ENCODE measurements at places on chromosomes 6 and 20.

DNA sequence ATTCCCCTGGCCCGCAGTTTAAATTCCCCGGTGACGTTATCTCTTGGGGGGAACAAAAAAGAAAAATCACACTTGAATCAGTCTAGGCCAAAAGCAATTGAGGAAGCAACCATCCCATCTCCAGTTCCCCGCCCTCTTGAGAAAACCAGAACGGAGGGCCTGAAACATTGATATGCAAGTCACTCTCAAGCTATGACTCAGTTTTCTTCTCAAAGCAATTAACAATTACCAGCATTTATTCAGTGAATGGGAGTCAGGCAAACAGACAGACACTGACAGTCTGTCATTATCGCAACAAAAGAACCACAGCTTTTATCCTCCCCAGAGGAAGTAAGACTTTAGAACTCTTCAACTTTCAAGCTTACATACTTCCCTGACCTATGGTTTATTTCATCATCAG, 100.9 kb downstream of the OPRM1 start:
- DNase-seq = no peak

DNA sequence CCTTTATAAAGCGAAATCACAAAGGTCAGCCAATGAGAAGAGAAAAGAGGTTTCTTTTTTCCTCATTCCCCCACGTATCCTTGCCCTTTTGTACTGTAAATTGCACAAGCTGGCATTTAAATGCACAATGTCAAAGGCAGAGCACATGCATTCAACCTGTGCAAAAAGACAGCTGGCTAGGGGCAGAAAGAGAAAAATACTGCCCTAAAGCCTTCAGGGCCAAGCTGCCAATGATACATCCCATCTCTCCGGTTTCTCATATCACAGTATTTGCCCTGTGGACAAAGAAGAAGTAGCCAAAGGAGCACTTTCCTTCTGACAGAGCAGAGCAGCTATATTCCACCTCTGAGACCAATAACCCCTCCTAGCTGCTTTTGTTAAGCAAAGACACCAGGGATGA, 219.2 kb downstream of the TRDN start:
- DNase-seq = no peak

- DNase-seq = no peak
These were observed 53.5 kb upstream of the CCN2 start for GRCh38 chr6:132004668-132005067.

- DNase-seq = no peak
These were observed 52.0 kb upstream of the MTHFD1L start for GRCh38 chr6:150813319-150813992.

- no peak for DNase-seq
These were observed 8.2 kb downstream of the TRAF3IP2 start for GRCh38 chr6:111597291-111598086.

- no peak for DNase-seq
These were observed 797.9 kb upstream of the SLC35B3 start for GRCh38 chr6:9233226-9233625.

GRCh38 chr6:85408039-85408438, 41.8 kb upstream of the NT5E start:
- no peak for DNase-seq

- DNase-seq = no peak
These were observed 50.4 kb downstream of the HLA-DPB1 start for GRCh38 chr6:33126101-33126714.

- DNase-seq = no peak
These were observed 171.4 kb downstream of the ZFAND3 start for GRCh38 chr6:37990762-37991525.

DNA sequence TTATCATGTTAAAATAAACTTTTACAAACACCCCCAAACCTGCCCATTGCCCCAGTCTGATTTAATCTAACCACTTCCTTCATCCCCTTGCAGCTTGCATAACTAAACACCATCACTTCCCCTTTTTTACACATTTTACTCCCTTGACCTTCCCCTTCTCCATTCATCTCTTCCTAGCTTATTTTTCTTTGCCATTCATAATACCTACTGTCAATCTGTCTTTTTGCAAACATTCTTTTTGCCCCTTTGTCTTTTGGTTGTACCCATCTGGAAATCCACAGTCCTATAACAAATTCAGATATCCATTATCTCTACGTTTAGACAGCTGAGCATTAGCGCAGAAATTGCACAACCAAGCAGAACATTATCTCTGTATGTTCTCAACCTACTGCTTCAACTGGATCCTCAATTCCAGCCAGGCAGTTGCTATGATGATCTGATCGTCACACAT, 51.2 kb downstream of the C6orf52 start:
- DNase-seq = no peak

DNA sequence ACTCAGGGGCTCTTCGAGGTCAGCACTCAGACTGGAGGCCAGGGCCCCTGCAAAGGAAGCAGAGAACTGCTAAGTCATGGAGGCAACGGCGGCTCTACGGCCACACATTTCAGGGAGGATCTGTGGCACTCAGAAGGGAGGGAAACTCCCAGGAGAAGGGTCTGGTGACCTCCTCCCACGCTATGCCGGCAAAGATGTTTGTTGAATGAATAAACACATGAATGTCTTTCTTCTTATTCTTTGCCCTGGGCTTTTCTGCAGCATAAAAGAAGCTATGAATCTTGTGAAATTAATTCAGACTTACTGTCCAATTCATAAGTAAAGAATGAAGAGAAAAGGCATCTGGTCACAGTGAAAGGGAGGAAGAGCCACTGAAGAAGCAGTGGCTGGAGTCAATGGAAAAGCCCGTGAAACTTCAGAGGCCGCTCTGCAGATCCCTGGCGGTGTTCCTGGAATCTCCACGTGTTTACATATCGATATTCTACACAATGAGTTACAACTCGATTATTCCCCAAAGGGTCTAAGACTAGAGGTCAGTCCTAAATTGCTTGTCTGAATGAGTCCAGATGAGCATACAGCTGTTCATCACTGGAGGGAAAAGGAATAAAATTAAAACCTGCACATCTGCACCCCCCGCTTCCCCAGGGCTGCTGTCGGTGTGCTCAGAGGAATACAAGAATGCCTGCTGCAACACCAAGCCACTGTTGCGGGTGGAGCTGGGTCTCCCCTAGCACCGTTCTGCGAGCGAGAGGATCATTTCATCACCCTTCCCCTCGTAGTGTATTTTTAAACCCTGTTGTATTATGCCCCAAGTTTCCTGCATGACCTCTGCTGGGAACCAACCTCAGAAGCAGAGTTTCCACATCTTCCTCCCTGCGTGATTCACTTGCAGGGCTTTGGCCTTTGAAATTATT, 25.6 kb downstream of the INSM1 start:
- DNase-seq = no peak

- no peak for DNase-seq
These were observed 52.9 kb downstream of the ARID1B start for GRCh38 chr6:156830126-156830525.

DNA sequence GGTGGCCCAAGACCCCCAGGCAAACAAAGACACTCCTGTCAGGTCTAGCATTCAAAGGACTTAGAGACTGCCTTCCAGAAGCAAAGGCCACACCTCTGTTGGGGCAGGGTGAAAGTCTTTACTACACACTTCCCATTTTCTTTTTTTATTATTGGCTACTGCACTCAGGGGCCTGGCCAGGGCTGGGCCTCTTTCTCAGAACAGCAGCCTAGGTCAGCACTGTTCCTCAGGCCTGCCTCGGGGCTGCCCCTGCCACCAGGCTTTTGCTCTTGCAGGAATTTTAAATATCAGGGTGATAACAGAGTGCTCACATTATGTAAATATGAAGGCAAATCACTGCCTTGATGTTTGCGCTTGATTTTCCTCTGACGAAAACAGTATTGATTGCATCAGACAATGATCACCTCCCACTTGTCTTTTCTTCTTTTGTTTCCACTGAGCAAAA, 18.5 kb downstream of the GSTA4 start:
- no peak for DNase-seq

- no peak for DNase-seq
These were observed 95.0 kb downstream of the SNX5 start for GRCh38 chr20:17873410-17874270.

GRCh38 chr6:118319894-118320649, 228.0 kb upstream of the PLN start:
- DNase-seq = no peak

DNA sequence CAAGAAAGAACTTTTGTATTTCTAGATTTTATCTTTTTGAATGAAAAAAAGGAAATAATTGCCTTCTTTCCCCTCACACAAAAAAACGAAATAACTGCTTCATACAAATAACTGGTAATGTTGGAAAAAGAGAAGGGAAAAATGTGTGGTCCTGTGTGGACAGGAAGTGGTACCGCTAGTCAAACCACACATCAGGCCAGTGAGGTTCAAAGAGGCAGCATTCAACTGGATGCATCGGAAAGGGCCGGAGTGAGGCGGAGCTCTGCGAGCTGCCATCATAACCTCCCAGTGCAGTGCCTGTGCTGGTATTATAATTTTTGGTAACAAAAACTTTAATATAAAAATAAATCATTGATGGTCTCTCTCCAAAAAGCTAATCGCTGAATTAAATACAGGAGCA, 111.2 kb downstream of the IRF4 start:
- DNase-seq = no peak

DNA sequence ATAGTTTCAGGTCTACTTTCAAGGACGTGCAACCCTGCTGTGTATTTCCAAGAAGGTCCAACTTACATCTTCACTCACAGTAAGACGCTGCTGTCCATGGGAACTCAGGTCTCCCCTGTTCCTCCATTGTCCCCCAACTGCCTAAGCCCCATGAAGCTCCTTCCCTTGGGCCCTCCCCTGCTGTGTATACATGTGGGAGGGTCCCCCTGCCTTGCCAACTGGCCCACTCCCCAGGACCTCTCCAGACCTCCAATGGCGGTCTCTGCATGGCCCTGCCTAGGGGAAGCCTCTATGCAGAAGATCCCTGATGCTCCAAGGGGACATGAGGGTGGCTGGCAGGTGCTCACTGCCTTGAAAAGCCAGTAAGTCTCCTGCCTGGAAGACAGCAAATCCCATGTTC, 186.7 kb upstream of the CST7 start:
- DNase-seq = no peak

GRCh38 chr20:32281711-32282110, 4.3 kb downstream of the KIF3B start:
- DNase-seq = no peak

DNA sequence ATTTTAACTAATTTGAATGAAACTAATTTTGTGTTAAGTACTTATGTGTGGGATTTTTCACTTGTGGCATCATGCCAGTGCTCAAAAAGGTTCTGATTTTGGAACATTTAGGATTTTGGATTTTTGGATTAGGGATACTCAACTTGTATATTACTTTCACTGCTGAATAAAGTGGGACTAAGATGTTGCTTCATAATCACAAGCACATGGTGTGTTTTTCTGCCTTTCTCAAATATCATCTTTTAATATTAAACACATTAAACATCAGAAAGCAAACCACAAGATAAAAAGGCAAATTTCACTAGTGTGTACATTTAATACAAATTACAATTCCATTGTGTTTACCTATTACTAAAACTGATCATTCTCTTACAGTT, 89.8 kb downstream of the ARHGAP18 start:
- no peak for DNase-seq

GRCh38 chr6:157964100-157964499, 17.6 kb upstream of the SYNJ2 start:
- DNase-seq = no peak

DNA sequence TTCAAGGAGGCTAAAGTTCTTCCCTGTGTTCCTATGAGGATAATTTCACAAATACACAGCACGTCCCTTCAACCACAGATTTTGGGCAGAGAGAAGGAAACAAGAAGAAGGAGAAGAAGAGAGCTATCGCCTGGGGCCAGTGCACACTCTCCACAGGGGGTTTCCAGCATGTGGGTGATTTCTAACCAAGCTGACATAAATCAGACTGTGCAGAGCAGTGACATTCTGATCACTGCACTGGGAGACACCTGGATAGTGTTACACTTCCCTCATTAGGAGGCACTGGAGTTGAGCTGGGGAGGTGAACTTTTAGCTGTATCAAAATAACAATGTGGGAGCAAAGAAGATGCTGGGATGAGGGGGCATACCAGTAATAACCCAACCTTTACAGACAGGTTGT, 71.8 kb upstream of the CENPW start:
- no peak for DNase-seq

- no peak for DNase-seq
These were observed 259.7 kb downstream of the HDGFL1 start for GRCh38 chr6:22829070-22829469.

- DNase-seq = no peak
These were observed 14.1 kb upstream of the GATA5 start for GRCh38 chr20:62489932-62490263.

DNA sequence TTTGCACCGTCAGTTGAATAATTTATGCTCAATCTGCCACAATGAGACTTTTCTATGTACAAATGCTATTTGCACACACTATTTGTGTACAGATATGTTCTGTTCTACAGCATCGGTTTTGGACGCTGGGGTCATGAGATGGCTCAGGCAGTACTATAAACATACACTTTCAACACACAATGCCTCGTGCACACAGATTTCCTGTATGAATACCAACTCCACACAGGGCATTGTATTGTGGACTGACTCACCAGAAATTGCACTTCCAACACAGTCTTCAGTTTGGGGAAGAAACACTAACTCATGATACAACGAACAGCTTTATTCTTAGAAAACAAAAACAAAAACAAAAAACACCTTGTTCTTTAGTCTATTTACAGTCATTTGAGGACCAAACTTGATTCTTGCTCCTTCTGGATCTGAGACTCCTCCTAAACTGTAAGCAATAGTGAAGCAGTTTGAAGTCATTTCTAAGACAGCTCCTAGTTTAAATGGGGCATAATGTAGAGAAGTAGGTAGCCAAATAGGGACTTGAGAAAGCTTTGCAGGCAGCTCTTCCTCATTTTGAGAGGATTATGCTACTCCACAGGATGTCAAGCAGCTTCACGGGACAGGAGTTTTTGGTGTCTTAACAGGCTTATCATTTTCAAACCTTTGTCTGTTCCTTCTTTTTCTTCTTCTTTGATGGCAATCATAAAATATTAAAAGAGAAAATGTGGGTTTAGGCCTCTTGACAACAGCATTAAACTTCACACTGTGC, 33.7 kb downstream of the GJA10 start:
- DNase-seq = no peak

DNA sequence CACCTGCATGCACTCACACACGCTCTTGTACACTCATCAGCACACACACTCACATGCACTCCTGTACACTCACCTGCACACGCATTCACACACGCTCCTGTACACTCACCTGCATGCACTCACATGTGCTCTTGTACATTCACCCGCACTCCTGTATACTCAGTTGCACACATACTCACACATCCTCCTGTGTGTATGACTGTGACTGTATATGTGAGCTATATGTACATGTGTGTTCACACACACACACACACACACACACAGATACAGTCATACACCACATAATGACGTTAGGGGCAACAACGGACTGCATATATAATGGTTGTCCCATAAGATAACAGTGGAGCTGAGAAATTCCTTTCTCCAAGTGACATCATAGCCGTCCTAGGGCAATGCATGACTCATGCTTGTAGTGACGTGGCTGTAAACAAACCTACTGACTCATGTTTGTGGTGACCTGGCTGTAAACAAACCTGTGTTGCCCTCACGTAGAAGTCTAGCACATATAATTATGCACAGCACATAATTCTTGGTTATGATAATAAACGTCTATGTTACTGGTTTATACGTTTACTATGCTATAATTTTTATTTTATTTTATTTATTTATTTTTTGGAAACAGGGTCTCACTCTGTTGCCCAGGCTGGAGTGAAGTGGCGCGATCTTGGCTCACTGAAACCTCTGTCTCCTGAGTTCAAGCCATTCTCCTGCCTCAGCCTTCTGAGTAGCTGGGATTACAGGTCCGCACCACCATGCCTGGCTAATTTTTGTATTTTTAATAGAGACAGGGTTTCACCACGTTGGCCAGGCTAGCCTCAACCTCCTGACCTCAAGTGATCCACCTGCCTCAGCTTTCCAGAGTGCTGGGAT, 22.8 kb upstream of the TAF4 start:
- DNase-seq = no peak
